ENCODE measurements at places on chromosomes 16 and 17.

- no peak overlapping the region for H3K4me3 ChIP-seq
- DNase-seq: no peak
- peaks cover 6% of the 10 kb centered on the region for H3K4me1 ChIP-seq
Observed at GRCh38 chr17:49624896-49625295, 49.2 kb downstream of the NXPH3 start.

GRCh38 chr16:10552281-10552680 lies 28.1 kb downstream of the EMP2 start:
- peak overlapping the region; percentile 100 for H3K4me3 ChIP-seq
- peaks cover 34% of the 10 kb centered on the region for H3K4me1 ChIP-seq
- no peak for DNase-seq
- peaks cover 2% of the 10 kb centered on the region for H3K36me3 ChIP-seq
- peak overlapping the region; percentile 97 for H3K27ac ChIP-seq

- H3K4me3 ChIP-seq: no peak overlapping the region
- no peak for DNase-seq
- H3K36me3 ChIP-seq: no peaks in the 10 kb centered on the region
- H3K27ac ChIP-seq: no peak overlapping the region
- H3K27me3 ChIP-seq: no peaks in the 10 kb centered on the region
Observed at GRCh38 chr16:72749091-72749490, 298.8 kb downstream of the ZFHX3 start.

- H3K36me3 ChIP-seq: no peaks in the 10 kb centered on the region
- no peak overlapping the region for H3K4me3 ChIP-seq
- DNase-seq: no peak
Observed at GRCh38 chr16:57867000-57867561, 64.8 kb upstream of the KIFC3 start.

GRCh38 chr17:39222866-39223834 lies 2.6 kb downstream of the STAC2 start:
- H3K27me3 ChIP-seq: peaks cover 72% of the 10 kb centered on the region
- H3K36me3 ChIP-seq: no peaks in the 10 kb centered on the region
- peak overlapping the region; percentile 91 for H3K4me3 ChIP-seq
- DNase-seq: no peak
- H3K4me1 ChIP-seq: peaks cover 19% of the 10 kb centered on the region

GRCh38 chr17:44084131-44084538 lies 13.6 kb downstream of the G6PC3 start:
- H3K27ac ChIP-seq: no peak overlapping the region
- H3K4me3 ChIP-seq: no peak overlapping the region
- peaks cover 17% of the 10 kb centered on the region for H3K36me3 ChIP-seq
- no peak for DNase-seq
- H3K4me1 ChIP-seq: peaks cover 7% of the 10 kb centered on the region

DNA sequence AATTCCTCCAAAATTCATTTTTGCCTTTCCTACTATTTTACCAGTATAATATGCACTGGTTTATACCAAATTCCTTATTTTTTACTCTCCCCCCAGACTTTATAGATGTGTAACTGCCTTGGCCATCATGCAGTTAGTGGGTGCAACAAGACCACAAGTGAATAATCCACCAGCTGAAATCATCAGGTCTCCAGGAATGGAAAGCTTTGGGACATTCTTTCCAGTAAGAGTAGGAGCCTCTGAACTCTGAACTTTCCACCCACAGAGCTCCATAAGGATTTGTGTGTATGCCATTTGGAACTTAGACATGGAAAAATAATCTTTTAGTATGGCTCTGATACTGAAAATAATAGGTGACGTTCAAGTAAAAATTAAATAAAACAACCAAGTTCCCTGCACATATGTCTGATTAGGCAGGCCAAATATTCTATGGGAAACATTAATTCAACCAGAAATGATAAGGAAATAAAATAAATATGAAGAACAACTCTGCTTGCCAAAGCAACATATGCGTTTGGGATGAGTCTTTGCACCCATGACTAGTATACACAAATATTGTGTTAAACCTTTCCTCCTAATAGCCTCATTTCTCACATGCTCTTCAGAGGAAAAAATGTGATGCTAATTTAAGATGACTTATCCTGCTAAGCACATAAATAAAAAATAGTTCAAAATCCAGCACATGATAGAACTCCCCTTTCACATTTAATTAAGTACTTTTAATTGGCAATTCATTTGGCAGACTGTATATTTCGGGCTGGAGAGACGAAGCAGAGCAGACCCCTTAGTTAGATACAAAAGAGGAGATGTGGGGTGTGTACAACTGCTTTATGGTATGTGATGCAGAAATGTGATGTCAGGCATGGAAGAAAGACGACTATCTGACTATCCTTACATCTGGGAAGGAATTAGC lies 11.6 kb upstream of the LYRM9 start:
- no peak overlapping the region for H3K27ac ChIP-seq
- H3K27me3 ChIP-seq: peaks cover 42% of the 10 kb centered on the region
- H3K36me3 ChIP-seq: no peaks in the 10 kb centered on the region
- DNase-seq: no peak
- no peaks in the 10 kb centered on the region for H3K4me1 ChIP-seq
- no peak overlapping the region for H3K4me3 ChIP-seq

DNA sequence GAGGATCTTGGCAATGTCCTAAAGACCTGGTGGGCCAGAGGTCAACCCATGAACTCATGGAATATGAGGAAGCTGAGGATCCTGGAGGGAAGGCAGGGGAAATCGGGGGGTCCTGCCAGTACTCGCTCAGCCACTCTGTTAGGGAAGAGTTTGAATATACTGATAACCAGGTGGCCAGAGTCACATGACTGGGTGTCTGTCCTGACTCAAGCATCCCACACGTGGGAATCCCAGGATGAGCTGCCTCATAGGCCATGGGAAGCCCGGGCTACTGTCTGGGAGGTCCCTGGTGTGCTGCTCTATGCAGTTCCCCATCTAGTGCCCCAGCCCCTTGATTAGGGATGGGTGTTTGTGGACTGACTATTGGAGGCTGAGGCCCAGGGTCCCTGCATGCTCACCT lies 1.6 kb downstream of the EXOC3L1 start:
- H3K27ac ChIP-seq: no peak overlapping the region
- peaks cover 16% of the 10 kb centered on the region for H3K4me1 ChIP-seq
- H3K27me3 ChIP-seq: no peaks in the 10 kb centered on the region
- DNase-seq: no peak

DNA sequence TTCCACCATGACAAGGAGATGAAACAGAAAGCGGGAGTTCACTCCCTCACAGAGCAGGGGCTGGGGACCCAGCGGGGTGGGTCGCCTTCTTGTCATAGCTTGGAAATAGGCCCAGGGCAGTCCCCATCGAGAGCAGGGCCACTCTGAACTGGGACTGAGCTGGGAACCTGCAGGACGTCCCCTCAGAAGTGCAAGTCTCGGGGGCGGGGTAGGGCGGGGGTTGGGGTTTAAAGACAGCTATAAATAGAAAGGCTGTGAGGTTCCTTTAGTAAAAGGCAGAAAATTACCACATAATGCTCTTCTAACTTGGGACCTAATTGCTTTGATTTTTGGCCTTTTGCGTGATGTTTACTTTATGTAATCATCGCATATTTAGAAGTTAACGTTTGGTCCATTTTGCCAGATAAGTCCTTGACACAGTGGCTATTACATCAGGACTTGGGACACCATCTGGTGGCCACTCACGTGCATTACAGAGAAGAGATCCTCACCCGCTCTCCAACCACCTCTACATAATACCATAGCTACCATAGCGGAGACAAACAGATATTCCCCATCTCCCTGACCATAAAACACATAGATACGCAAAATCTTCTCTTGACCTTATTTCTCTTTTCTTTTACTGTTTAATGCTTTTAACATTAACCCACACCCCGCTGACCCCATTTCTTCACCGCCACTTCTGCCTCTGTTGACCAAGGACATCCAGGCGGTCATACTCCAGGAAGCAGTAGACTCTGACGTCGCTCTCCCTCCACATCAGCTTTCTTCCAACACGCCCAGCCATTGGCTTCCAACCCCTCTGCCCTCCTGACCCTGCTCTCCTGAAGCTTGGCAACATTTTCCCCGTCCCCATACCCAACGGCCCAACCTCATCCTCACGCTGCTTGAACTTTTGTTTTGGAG lies 27.5 kb upstream of the PIK3R6 start:
- H3K36me3 ChIP-seq: peaks cover 16% of the 10 kb centered on the region
- no peak for DNase-seq
- H3K4me1 ChIP-seq: peaks cover 41% of the 10 kb centered on the region
- H3K27ac ChIP-seq: peak overlapping the region; percentile 24

DNA sequence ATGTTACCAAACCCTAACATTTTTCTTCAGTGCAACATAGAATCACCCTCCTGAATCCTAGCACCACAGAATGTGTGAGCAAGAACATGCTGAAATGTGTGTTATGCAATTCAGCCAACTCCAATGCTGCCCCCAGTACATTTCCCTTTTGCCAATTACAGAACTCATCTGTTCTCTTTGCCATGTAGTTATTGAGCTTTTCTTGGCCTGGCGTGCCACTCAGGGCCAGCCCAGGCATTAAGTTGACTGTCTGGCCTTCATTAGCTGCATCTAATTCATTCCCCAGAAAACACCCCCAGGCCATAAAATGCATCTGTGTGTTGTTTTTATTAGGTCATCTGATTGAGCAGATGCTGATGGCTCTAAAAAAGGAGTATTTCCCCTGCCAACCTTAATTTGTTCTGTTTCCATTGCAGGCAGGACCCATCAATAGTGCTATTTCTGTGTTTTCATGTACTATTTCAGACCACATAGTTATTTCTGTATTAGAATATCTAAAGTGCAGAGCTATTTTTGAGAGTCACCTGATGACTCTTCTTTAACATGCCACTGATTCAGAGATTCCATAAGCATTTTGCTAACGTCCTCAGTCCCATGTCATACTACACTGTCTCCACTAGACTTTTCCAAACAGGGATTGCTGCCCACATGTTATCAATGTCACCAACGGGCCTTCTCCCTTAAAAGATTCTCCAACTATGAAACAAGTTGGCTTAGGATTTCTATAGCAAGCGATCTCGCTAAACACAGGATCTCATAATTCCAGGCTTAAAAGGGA lies 969.7 kb downstream of the CDH11 start:
- H3K4me1 ChIP-seq: no peaks in the 10 kb centered on the region
- H3K27me3 ChIP-seq: no peaks in the 10 kb centered on the region
- no peak for DNase-seq
- H3K4me3 ChIP-seq: no peak overlapping the region

- no peak for DNase-seq
- no peaks in the 10 kb centered on the region for H3K36me3 ChIP-seq
- peak within 1 kb of the TSS; percentile 92 for H3K27ac ChIP-seq
- H3K4me3 ChIP-seq: peak within 1 kb of the TSS; percentile 97
- H3K4me1 ChIP-seq: peaks cover 31% of the 10 kb centered on the region
Observed at GRCh38 chr17:21042458-21043295, at the start of gene USP22. Gene USP22, minus strand, starts transcription at chr17:21043011. Its CDS starts 176 bp downstream, at chr17:21042835.

DNA sequence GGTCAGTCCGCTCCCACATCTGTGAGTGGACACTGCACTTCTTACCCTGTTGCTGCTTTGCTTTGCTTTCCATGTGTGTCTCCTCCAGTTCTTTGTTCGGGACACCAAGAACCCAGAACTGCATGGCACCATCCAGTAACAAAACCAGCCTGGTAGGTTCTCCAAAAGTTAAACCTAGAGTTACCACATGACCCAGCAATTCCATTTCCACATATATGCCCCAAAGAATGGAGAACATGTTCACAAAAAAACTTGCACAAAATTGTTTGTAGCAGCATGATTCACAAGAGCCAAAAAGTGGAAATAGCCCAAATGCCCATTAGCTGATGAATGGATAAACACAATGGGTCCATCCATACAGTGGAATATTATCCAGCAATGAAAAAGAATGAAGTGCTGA lies 10.3 kb upstream of the CCL22 start:
- DNase-seq: no peak
- peaks cover 60% of the 10 kb centered on the region for H3K27me3 ChIP-seq
- H3K4me1 ChIP-seq: peaks cover 32% of the 10 kb centered on the region
- H3K27ac ChIP-seq: no peak overlapping the region
- peaks cover 2% of the 10 kb centered on the region for H3K36me3 ChIP-seq
- no peak overlapping the region for H3K4me3 ChIP-seq

DNA sequence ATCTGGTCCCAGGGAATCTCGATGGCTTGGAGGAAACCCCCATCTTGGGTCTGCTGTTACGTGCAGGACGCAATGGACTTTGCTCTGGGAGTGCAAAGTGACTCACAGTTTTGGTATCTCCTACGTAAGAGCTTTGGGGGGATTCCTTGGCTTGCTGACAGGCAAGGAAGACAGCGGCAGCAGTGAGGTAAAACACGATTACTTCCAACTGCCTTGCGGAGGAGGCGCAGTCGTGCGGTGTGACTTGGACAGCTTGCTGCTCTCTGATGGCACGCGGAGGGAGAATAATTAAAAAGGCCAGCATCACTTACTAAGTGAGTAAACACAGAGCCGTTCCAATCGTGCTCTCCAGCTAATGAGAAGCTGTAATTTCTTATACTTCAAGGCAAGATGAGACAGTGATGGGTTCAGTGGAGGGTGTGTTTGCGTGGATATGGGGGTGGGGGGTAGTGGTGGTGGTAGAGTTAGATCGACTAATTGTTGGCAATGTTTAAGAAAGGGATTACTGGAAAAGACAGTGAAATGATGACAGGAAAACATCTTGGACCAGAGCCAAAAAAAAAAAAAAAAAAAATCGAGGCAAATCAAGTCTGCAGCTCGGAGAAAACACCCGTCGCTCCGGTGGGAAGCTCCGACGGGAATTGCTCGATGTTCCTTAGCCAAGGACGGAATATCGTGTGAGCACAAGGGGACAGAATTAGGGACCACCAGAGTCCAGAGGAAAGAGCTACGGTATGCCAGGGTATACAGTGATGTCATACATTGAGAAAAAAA lies 184.8 kb upstream of the ZFHX3 start:
- H3K4me3 ChIP-seq: no peak overlapping the region
- H3K27ac ChIP-seq: no peak overlapping the region
- no peaks in the 10 kb centered on the region for H3K36me3 ChIP-seq
- peaks cover 13% of the 10 kb centered on the region for H3K27me3 ChIP-seq

DNA sequence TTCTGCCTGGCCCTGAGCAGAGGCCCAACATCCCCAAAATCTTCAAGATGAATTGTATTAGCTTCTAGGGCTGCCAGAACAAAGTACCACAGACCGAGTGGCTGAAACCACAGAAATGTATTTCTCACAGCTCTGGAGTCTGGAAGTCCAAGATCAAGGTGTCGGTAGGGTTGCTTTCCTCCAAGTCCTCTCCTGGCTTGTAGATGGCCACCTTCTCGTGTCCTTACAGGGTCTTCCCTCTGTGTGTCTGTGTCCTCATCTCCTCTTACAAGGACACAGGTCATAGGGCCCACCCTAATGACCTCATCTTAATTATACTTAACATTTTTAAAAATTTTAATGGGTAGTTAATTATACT lies 215.7 kb downstream of the NTN1 start:
- H3K27me3 ChIP-seq: peaks cover 26% of the 10 kb centered on the region
- H3K27ac ChIP-seq: no peak overlapping the region
- H3K36me3 ChIP-seq: no peaks in the 10 kb centered on the region
- no peak overlapping the region for H3K4me3 ChIP-seq
- H3K4me1 ChIP-seq: peaks cover 26% of the 10 kb centered on the region

DNA sequence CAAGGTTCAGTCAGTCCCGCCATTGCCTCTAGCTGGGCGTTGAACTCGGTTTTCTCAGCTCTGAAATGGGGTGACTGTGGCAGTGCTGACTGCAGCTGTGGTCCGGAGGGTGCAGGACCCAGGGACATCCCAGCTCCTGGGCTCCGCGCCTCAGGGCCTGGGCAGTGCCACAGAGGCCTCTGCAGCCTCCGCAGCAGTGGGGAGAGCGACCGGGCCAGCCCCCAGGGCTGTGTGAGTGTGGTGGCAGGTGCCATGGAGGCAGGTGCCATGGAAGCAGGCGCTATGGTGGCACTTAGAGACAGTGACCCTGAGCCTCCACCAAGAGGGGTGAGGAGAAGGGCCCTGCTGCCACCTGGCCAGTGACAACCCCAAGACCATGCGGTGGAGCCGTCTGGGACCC lies 30.9 kb downstream of the ZNF469 start:
- H3K36me3 ChIP-seq: no peaks in the 10 kb centered on the region
- H3K27me3 ChIP-seq: no peaks in the 10 kb centered on the region
- no peak overlapping the region for H3K4me3 ChIP-seq
- H3K27ac ChIP-seq: no peak overlapping the region
- no peak for DNase-seq

All from naive B cell (primary cell).